GM04504 (cell line): ENCODE measurements at places on chromosomes 5 and 9.

DNA sequence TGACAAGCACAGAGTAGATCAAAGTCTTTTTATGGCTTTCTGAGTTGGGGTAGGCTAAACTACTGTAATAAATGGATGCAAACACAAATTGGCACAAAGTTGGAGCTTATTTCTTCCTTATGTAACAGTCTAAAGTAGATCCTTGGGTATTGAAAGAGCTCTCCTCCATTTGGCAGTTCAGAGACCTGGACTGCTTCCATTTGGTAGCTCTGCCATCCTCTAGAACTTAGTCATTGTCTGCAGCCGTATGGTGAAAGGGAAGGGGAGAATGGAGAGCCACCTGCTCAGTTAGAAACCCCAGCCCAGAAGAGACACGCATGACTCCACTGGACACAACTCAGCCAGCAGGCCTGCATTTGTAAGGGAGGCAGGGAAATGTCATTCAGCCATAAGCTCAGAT is 345.0 kb downstream of the DMAC1 start:
- DNase-seq: no peak

DNA sequence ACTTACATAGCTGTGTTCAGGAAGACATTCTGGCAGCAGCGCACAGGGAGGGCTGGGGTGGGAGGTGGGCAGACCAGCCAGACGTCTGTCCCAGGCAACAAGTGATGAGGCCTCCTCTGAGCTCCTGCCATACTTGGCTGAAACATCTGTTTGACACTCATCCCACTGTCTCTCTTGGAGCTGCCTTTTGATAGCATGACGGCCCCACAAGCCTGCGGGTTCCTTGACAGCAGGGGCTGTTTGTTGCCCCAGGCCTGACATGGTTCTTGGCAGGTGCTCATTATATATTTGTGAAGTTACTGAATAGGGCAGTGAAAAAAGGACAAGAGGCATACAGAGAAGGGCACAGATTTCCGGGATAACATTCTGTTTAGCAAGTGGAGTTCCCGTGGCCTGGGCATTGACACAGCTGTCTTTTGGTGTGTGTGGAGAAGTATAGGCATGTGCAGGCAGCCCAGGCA is 22.2 kb upstream of the B4GALT1 start:
- DNase-seq: no peak

- peak; percentile 58 for DNase-seq
Measured at GRCh38 chr5:88660947-88661805, 221.8 kb downstream of the MEF2C start.

DNA sequence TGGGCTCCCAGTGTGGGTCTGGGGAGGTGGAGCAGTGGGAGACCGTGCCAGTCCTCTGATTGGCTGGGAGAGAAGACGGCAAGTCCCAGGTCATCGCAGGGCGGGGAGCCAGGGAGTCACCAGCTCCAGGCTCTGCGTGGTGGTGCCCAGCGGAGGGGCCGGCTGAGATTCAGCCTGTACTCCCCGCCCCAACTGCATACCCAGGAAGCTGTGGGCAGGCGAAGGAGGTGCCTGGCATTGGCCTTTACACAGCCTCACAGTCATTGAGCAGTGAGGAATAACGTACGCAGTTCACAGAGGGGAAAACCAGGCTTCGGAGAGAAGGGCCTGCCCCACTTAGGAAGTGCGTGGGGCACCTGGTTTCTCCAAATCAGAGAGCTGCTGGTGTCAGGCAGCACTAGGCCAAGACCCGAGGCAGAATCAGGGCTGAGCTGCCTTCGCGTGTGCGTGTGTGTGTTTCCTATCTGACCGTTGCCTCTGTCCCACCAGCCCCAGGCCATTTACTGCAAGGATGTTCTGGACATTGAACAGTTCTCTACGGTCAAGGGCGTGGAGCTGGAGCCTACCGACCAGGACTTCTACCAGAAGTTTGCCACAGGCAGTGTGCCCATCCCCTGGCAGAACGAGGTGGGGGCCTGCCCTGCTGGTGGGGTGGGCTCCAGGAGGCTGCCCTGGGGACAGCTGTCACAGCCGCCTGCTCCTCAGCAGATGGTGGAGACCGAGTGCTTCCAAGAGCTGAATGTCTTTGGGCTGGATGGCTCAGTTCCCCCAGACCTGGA is 6.2 kb upstream of the PRR7 start:
- DNase-seq: no peak

DNA sequence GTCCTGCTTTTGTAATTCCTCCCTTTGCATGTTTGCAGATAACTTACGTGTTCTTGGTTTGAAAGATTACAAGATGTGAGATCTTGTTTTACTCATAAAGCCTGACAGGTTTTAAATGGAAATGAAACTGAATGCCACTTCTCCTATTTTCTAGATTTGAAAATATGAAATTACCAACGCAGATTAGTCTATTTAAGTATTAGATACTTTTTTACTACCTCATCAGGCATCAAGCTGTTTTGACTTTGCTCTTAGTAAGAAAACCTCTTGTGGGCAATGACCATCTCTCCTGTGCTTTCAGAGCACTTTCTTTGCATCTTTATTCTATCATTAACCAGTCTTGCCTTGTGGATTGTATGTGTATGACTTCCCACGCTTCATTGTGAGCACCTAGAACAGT is 3.5 kb downstream of the DMXL1 start:
- no peak for DNase-seq

DNA sequence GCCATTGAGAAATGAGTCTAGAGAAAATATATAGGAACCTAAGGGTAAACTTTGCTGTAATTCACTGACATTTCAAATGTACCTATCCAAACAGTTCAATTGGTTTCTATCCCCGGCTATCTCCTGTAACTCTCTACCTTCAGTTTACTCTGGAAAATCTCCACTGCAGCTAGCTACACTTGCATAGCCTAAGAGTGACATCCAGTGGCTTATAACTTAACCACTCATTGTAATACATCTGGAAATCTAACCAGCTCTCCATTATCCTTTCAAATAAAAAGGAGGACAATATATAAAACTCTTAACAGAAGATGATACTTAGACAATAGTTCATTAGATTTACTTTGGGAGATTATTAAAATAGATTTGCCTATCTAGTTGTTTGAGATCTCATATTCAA is 35.3 kb upstream of the SPDL1 start:
- no peak for DNase-seq

DNA sequence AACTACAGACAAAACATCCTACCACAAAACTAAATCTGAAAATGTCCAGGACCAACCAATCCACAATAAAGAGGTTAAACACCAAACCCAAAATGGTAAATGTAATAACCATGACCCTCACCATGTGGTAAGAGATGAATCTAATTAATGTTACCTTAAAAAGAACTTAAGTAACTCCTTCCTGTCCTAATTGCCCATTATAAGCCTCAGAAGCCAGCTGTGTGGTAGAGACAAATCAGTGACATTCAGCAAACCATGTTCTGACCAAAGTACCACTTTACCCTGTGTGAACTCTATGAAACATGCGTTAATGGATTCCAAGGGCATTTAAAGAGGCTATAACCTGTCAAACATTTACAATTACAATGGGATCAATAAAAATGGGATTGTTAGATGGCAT is 25.0 kb downstream of the LPAR1 start:
- DNase-seq: no peak

- no peak for DNase-seq
Measured at GRCh38 chr9:87708986-87709728, 16.8 kb upstream of the CTSL start.

DNA sequence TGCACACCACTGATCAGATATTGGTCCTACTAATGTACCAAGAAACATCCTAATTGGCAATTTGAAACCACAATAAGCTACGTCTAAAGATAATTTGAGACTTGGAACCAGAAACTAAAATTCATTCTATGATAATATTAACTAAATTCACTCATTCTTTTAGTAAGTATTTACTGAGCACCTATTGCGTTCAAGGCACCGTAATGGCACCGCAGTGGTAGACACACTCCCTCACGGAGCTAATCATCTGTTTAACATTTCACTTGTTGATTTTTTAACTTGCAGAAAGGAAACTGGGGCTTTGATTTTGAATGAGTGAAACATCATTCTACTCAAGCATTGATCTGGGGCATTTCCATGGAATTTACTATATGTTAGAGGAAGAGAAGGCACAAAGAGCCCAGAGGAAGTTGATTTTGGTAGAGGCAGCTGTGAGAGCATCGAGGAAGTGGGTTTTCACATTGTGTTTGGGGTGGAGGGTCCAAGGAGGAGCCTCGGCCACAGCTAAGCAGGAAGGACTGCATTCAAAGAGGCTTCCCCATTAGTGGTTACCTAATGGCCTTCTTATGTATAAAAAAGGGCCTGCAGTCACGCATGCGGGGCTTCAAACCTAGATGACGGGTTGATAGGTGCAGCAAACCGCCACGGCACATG is 7.1 kb downstream of the RAPGEF1 start:
- DNase-seq: no peak
